Stimulated activated CD8-positive, alpha-beta memory T cell treated with anti-CD3 and anti-CD28 coated beads, Interleukin-15, amount 100 ng/mL, for 4 hours (primary cell): ENCODE measurements at places on chromosomes 7 and 10.

- no peak for DNase-seq
These were observed 37.1 kb downstream of the STARD3NL start for GRCh38 chr7:38215115-38215514.

DNA sequence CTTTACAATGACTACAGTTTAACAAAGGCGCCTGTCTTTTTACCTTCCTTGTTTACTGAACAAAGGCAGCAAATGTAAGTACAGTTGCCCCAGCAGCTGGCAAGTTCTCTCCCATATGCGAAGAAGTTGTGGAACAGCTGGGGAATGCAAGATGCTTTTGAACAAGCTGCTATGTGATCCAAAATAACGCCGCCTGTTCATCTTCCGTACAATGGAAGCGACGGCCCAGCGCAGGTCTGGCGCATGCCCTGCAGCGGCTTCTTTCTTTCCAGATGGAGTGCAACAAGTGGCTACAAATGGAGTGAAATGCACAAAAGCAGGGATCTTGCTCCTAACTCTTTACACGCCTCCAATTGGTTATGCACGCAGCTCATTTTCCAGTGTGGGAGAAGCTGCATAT lies 97.0 kb upstream of the SVIL start:
- no peak for DNase-seq

DNA sequence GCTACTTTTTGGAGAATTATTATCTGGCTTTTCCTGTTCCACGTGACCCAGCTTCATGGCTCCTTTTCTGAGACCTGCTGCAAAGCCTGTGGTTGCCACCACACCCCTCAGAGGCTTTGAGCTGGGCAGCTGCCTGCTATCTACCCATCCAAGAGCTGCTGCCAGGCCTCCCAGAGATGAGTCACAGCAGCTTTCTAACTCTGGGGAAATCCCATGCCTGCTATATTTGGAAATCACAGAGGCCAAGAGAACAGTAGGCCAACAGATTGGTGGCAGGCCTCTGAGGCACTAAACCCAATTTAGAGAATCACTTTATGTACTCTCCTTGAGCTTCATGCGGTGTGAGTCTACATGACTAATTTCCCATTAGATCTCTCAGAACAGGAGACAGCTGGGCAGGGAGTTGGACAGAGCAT lies 35.2 kb downstream of the SGCE start:
- DNase-seq: peak; percentile 2

DNA sequence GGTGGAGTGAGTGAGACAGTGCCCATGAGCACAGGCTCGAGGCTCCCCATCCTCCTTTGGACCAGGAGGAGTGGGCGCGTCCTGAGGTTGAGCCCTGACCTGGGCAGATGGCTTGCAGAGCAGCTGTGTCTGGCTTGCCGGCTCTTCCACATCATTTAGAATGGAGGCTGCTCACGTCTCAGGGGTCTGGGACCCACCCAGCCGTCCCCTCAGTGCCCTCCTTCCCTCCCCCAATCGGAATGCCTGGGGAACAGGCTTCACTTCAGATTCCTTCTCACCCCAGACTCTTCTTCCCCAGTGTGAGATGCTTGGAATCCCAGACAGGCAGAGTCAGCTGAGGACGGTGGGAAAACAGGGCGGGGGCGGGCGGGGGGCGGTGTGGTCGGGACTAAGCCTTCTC lies 968.6 kb upstream of the ZNF722 start:
- no peak for DNase-seq

GRCh38 chr10:131162211-131162610 lies 149.3 kb downstream of the TCERG1L start:
- DNase-seq: no peak

- no peak for DNase-seq
These were observed 123.1 kb upstream of the CCDC6 start for GRCh38 chr10:60029475-60029874.

DNA sequence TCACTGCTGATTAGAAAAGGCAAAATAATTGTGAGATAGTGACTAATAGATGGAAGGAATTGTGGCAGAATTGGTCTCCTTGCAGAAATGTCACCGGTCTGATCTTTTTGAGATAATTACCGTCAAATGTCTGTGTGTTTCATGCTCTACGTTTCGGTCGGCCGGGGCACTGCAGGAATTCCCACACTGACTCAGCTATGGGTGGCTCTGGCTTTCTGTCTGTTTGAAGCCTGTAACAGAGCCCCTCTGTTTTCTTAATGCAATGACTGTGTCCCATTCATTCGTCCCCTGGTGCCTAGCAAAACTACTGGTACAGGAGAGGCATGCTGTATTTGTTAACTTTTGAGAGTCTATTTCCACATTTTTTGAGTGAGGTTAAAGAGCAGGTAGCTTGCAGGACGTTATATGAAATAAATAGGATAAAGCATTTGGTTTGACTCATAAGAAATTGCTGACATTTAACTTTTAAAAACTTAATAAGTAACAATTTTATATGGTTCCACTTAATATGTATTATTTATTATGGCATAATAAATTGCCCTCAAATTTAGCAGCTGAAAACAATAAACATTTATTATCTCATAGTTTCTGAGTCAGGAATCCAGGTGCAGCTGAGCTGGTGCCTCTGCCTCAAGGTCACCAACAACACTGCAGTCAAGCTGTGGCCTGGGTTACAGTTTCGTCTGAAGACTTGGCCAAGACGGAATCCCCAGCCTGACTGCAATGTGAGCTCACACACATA lies 53.3 kb upstream of the CTBP2 start:
- no peak for DNase-seq

- DNase-seq: no peak
These were observed 55.3 kb upstream of the NCAPG2 start for GRCh38 chr7:158759749-158760444.

GRCh38 chr7:6157685-6158423 lies 114.6 kb downstream of the CYTH3 start:
- no peak for DNase-seq

DNA sequence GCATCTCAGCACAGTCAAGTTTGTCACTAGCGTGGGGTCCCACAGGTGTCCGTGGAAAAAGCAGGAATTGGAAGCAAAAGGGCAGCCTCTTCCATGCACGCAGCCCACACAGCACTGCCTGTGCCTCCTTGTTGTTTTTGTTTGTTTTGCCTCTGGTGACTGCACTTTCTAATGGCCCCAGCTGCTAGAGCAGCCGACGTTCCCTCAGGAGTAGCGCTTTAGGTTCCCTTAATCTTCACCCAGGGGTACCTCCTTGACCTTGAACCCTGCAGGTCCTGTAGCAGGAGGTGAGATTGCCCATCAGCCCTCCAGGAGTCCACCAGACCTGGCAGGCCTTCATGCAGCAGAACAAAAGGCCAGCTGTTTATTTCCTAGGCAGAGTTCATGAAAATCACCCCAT lies 210.1 kb downstream of the CACNB2 start:
- DNase-seq: no peak

- DNase-seq: no peak
These were observed 56.8 kb upstream of the CD36 start for GRCh38 chr7:80581486-80582260.

GRCh38 chr10:98249134-98249533 lies 18.9 kb downstream of the LOXL4 start:
- no peak for DNase-seq

GRCh38 chr10:63642808-63643207 lies 121.6 kb downstream of the REEP3 start:
- DNase-seq: no peak

DNA sequence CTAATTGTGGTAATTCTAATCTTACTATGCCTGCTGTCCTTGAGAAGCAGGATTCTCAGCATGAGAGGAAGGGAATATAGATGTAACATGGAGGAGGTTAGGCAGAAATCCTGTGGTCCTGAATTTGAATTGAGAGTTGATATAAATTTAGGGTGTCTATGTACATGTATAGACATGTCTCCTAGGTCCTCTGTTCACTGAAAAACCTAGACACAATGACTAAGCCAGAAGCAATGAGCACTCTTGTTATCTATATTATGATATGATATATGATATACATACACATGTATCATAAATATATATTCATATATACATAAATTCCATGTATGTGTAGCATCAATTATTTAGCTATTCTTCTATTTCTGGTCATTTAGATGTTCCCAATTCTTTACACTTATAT lies 173.3 kb upstream of the MKLN1 start:
- DNase-seq: no peak

GRCh38 chr7:89623018-89623672 lies 531.1 kb upstream of the STEAP1 start:
- no peak for DNase-seq

DNA sequence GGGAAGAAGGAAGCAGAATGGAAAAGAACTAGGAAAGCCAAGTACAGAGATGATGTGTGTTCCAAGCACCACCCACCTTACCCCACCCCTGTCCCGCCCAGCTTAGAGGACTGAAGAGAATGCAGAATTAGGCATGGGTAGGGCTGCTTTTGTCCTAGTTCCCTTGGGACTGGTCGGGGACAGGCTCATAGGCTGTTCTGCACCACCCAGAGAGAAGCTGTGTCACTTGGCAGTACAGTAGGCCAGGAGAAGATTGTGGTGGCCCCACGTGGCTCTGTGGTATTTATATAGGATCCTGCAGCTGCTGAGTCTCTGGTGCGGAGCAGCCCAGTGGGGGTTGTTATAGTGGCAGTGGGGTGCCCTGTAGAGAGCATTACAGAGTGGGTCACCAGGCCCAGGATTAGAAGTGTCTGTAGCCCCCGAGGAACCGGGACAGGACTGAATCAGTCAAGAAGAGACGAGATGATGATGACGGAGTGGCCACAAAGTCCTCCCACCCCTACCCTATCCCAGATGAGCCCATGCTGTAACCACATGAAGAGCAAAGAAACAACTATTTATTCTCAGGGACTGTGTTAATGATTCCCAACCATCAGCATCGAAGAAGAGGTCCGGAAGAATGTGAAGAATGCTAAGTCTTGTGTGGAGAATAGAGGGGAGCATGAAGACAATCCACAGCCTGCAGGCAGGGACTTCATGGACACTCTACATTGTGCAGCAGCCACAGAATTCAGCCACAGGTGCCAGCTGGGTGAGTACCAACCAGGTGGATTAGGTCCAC lies 88.9 kb downstream of the C1GALT1 start:
- DNase-seq: no peak
